Caki2 (cell line): ENCODE measurements at places on chromosomes 2 and 18.

- peak; percentile 57 for DNase-seq
Observed at GRCh38 chr2:108579623-108580022, 45.4 kb downstream of the LIMS1 start.

DNA sequence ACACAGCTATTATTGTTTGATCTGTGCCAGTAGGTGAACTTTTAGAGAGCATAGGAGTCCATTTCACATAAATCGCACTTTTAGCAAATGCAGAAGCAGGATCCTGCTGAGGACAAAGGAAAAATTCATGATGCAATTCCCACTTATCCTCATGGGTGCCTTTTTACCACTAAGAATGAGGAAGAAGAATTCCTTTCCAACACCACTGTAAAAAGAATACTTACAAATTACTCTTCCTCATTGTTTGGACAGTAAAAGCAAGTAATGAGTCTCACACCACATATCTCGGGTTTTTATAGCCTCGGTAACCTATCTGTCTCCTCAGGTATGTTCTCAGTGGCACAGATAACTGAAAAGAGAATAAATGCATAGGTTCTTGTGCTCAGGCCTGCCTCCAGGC lies 238.5 kb downstream of the MTX2 start:
- DNase-seq, result peak; percentile 8

GRCh38 chr2:120347396-120348060 lies 1.6 kb downstream of the INHBB start:
- no peak for DNase-seq

- DNase-seq, result no peak
Observed at GRCh38 chr18:58205443-58206160, 161.6 kb downstream of the NEDD4L start.

GRCh38 chr18:4636967-4637366 lies 181.9 kb upstream of the DLGAP1 start:
- DNase-seq, result peak; percentile 54

DNA sequence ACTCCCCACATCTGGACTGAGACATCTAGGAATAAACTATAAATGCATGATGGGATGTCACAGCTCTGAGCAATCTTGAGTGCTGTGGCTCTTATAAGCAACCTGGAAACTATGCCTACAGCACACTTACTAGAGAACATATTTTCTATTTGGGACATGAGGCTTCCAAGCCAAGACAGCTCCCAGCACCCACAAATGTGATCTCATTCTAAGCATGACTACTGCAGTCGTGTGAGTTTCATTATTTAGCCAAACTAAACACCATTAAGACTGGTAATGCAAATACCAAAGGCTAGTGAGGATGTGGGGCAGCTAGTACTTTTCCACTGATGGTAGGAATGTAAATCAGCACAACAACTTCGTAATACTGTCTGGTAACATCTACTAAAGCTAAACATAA lies 72.5 kb downstream of the RTTN start:
- DNase-seq, result peak; percentile 54

DNA sequence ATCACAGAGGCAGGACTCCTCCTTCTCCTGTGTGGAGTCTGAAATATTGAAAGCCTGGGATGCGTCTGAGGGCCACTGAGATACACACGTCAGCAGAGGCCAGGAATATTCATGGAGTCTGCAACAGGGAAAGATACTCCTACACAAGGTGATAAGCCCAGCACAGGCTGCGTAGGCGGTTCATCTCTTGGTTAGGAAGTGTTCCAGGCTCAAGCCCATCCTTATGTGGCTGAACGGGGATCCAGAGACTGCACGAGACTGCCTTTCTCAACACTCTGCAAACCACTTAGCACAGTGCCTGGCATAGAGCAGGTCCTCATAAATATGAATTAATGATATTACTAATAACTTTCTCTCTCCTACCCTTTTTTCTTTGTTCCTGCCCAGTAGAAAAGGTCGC lies 29.2 kb upstream of the AGPS start:
- no peak for DNase-seq

DNA sequence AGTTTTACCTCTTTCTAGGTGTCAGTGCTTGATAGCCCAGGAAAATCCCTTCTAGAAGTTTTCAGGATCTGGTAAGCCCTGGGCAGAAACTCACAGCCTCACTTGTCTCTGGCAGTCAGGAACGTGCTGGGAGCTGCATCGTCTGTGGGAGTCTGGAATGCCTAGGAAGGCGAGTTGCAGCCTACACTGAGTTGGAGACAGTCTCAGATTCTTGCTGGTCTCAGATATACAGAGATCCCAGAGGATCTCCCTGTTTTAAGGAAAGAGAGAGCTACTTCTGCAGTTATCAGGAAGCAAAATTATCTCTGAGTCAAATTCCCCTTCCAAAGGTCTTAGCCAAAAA lies 104.4 kb upstream of the CDC42EP3 start:
- DNase-seq, result no peak

GRCh38 chr2:190891372-190891771 lies 10.8 kb downstream of the GLS start:
- no peak for DNase-seq

DNA sequence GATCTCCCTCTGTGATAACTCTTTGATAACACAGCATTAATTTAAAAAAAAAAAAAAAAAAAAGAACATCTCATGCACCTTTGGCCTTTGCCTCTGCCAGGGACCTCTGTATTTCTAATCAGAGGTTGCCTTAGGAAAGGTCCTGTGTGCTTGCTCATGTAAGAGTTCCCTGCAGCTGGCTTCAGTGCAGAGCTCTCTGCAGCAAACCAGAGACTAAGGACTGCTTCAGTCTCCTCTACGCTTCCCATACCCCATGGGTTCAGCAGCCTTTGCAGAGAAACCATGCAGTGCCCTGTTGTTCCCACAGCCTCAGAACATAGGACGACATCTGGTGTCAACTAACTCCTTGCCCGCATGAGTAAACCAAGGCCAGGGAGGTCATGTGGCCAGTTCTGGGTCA lies 236.6 kb upstream of the KLHL29 start:
- DNase-seq, result no peak

- no peak for DNase-seq
Observed at GRCh38 chr2:21415234-21415633, 291.5 kb downstream of the TDRD15 start.

DNA sequence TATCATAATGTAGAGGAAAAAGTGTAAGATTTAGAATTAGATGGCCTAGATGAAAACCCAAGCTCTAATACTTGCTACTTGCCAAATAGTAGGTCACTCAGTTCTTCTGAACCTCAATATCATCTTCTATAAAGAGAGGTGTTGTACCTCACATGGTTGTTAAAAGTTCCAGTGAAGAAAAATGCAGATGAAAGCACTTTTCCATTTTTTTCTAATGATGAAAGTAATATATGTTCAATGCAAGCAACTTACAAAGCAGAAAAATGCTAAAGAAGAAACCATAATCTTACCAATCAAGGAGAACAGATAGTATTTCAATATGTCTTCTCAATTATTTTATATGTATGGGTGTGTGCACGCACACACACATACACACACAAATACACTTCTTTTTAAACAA lies 52.7 kb upstream of the TMEM17 start:
- no peak for DNase-seq
